ELR (cell line): ENCODE measurements at places on chromosomes 11 and 22.

DNA sequence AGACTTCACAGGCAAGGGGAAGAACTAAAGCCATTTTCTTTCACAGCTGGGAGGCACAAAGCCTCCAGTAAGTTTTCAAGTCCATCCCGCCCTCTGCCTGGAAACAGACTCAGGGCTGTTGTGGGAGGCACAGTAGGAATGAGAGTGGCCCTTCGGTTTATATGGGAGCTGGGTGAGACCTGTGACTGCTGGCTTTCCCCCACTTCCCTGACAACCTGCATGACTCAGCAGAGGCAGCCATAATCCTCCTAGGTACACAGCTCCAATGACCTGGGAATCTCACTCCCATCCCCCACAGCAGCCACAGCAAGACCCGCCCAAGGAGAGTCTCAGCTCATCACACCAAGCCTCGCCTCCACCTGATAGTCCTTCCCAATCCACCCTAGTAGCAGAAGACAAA, 12.1 kb upstream of the TMEM45B start:
- DNase-seq: no peak

DNA sequence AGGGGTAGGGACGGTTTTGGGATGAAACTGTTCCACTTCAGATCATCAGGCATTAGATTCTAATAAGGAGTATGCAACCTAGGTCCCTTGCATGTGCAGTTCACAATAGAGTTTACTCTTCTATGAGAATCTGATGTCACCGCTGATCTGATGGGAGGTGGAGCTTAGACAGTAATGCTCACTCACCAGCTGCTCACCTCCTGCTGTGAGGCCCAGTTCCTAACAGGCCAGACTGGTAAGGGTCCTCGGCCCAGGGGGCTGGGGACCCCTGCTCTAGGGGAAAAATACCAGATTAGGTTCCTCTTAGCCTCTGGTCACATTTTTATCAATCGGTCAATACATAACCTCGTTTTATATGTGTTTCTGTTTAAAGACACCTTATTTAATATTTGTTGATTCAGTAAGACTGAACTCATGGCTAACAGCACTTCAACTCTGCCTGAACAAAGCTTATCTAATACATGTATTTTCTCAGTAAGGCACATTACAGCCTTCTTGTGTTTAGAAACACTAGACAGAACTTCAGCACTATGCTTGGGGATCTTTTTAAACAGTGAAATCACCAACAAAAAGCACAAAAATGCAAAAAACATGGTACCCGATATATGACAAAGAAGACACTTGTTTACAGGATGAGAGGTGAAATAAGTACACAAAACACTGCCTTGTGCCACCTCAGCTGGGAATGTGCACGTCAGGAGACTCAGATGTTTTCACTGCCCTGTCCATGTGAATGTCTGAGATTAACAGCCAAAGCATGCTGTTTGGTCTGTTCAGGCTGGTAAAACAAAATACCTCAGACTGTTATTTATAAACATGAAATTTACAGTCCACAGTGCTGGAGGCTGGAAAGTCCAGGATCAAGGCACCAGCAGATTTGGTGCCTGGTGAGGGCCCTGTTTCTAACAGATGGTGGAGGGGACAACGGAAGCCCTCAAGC, 107.5 kb downstream of the USP35 start:
- no peak for DNase-seq

- no peak for DNase-seq
Measured at GRCh38 chr11:86278226-86278625, 23.8 kb upstream of the HIKESHI start.

- no peak for DNase-seq
Measured at GRCh38 chr22:30245181-30245984, 1.2 kb downstream of the LIF start.

DNA sequence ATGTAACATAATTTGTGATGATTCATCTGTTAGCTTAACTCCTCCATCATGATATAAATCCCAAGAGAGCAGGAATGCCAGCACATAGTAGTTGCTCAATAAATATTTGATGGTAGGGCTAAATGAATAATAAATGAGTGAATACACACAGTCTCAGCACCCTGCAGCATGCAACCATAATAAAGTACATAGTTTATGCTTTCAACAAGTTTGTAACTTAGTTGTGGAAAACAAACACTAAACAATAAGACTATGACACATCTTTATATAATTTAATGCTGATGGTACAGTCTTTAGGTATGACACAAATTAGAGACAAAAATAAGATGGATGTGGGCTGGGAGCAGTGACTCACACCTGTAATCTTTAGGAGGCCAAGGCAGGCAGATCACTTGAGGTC, 3.8 kb downstream of the ALKBH8 start:
- peak; percentile 89 for DNase-seq

DNA sequence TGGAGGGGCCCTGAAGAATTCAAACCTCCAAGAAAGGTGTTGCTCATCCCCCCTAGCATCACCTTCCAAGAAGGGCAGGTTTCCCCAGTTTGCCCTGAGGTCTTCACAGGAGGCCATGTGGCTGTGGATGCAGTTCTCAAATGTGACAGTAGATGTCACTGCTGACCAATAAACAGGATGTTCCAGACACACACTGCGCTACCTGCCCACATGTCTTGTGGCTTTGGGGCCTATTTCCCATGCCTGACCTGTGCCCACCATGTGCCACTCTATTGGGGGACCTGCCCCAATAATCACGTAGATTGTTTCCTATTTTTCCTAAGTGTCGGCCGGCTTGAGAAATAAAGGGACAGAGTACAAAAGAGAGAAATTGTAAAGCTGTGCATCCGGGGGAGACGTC, 4.5 kb downstream of the GSTT2 start:
- DNase-seq: no peak

DNA sequence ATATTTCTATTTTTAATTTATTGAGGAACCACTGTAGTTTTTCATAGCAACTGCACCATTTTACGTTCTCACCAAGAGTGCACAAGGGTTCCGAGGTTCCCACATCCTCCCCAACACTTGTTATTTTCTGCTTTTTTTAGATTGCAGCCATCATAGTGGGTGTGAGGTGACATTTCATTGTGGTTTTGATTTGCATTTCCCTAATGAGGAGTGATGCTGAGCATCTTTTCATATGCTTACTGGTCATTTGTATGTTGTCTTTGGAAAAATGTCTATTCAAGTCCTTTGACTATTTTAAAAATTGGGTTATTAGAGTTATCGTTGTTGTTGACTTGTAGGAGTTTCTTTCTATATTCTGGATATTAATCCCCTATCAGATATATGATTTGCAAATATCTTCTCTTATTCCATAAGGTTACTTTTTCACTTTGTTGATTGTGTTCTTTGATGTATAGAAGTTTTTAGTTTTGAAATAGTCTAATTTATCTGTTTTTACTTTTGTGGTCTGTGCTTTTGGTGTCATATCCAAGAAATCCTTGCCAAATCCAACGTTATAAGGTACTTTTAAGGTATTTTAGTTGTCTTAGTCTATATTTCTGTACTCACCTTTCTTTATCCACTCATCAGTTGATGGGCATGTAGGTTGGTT, 9.0 kb downstream of the NEAT1 start:
- peak; percentile 16 for DNase-seq
